Upper lobe of left lung (tissue), 6 donors: ENCODE measurements at places on chromosomes 6 and 20. TPM values are rescaled to one million over a fixed set of nuclear protein-coding genes. Genes with fewer than 3 reads are reported as not detected.

Gene FOXQ1
- 3.9 TPM for total RNA-seq

Gene CENPW
- total RNA-seq: 0.76 TPM

Gene KCNK15
- 1.0 TPM for total RNA-seq

Gene MYBL2
- 1.3 TPM for total RNA-seq

Gene EEF1A2
- not detected for total RNA-seq

Gene MAPK13
- total RNA-seq: 83.7 TPM

Gene GGTLC1
- total RNA-seq: 86.2 TPM

Gene AIF1
- 80.8 TPM for total RNA-seq

Gene GNAS
- 910 TPM for total RNA-seq

Gene TRIM31
- total RNA-seq: not detected

Gene TNXB
- total RNA-seq: 58.1 TPM

Gene ASIP
- total RNA-seq: not detected

Gene RSPH9
- 2.1 TPM for total RNA-seq

Gene SSTR4
- total RNA-seq: not detected

Gene CCN5
- total RNA-seq: 160 TPM

Gene PLEKHG1
- total RNA-seq: 28.0 TPM
